ENCODE measurements at places on chromosomes 2 and 18. TPM values are rescaled to one million over a fixed set of nuclear protein-coding genes. Genes with fewer than 3 reads are reported as not detected.

DNA sequence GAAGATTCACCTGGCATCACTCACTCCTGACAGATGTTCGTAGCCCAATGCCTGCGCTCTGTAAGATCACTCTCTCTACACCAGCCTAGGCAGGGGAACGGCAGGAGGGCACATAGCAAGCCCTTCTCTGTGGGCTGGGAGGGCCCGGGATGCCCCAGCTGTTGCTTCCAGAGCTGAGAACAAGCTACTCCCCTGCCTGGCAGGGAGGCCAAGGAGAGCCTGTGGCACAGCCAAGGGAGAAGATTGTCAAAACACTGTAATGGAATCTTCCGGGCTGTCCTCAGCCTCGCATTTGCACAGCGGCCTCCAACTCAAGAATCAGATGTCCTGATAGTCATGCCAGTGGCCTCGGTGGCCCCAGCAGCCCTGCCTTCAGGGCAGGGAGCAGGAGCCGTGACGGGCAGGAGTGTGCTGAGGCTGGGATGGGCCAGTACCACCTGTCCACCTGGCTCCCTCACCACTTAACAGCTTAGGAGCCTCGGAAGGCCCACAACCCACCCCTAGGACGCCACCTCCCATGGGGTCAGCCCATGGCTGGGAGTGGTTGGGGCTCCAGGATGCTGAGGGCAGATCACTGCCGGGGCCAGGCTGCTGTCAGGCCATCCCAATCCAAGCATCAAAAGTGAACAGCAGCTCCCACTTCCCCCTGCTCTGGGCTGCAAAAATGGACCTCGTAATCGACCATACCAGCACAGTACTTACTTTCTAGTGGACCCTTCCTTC is 21.9 kb upstream of the SLC35F6 start:
- DNase-seq = no peak

DNA sequence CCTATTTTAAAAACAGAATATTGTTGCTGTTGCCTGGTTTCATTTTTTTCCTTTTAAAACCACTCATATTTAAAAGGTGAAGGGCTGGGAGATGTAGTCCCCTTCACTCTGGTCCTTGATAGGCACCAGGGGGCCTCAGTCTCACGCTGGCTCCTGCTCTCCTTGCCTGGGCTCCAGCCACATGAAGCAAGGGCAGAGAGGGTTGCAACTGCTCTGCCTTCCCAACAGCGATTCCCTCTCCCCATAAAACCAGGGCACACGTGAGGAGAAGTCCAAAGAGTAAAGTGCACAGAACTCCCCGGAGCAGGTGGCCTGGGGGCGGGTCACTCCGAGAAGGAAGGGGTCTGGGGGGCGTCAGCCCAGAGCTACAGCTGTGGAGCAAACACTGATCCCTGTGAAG is 12.8 kb downstream of the TMEM127 start:
- no peak for DNase-seq

DNA sequence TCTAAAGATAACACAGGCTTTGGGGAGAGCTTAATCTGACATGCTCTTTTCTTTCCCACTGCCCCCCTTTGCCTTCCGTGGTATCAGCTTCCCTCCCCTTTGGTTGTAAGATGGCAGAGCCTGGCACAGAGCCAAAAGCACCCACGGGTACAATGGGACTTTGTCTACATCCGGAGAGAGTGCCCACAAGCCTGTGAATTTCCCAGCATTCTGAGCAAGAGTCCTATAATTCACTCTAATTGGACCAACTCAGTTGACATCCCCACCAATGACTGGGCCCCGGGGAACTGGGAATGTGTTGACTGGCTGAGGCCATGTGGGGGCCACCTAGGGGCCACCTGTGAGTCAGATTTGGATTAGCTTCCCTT is 20.1 kb upstream of the C2orf72 start:
- DNase-seq = peak; percentile 23

GRCh38 chr18:31990823-31991222 is 27.8 kb upstream of the RNF125 start:
- no peak for DNase-seq

DNA sequence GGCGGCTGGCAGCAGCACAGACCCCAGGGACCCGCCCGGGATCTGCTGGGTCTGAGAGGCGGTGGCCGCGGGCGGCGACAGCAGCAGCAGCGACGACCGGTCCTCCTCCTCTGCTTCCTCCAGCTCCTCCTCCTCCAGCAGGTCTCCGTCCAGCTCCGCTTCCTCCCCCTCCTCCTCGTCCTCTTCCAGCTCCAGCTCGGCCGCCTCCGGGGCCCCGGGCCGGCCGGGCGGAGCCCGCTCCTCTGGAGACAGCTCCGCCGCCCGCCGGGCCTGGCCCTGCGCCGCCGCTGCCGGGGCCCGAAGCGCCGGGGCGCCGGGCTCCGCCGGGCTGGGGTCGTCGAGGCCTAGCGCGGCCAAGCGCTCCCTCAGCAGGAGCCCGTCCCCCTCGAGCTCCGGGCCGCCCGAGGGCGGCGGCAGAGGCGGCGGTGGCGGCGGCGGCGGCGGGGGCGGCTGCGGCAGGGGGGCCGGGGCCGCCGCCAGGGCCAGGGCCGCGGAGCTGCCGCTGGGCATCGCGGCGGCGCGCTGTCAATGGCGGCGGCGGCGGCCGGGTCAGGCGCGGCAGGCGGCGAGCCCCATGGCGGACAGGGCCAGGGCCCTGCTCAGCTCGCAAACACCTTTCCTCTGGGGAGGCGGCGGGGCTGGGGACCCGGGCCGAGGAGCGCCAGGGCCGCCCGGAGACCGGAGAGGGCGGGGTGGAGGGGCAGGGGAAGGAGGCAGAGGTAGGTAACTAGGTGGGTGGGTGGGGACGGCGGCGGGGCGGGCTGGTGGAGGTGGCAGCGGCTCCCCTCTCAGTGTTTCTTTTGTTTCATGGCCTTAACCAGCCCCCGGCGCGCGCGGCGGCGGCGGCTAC is 445 bp downstream of the MEX3C start:
- peak; percentile 47 for DNase-seq

The SLC30A3 gene
- 6.0 TPM for polyA plus RNA-seq

The GNAL gene
- 7.5 TPM for polyA plus RNA-seq
